D341Med (cell line): ENCODE measurements at places on chromosomes 16 and 17.

- no peak for DNase-seq
These were observed 34.2 kb downstream of the ZNF423 start for GRCh38 chr16:49821614-49822282.

DNA sequence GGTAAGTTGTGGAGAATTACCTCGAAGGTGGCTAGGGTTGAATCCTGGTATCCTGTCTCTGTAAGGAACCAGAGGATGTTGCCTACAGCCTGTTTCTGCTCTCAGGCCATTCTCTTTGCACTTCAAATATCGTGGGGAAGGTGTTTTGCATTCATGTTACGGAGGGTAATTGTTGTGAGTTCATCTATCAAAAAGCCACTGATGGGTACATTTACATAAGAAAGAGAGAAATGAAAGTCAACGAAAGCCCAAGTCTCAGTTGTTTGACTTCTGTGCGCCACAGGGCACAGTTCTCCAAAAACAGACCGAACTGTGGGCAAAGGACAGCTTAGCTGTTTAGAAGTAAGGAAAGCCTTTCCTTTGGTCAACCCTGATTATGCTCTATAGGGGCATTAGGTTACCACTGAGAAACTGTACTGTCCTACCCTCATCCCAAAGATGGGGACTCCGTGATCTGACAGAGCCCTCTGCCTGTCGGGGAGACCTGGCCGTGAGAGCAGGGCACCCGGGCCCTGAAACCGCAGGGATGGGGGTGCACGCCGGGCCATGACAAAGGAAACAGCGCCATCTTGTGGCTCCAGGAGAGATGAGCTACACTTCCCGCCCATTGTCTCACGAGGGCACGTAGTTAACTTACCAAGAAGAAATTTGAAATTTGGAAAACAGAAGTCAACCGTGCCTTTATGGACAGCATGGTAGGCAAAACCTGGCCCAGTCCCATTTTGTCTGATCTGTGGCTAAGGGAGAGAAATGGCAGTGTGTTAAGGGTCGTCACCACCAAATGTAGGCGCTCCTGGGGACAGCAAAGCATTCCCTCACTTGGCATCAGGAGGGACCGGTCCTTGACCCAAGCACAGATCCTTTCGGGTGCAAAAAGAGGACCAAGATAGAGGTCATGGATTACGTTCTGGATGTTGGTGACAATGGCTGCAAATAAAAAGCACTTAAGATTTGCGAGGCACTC is 74.5 kb upstream of the DYNLRB2 start:
- peak; percentile 54 for DNase-seq

- no peak for DNase-seq
These were observed 11.9 kb downstream of the SCGB1C2 start for GRCh38 chr17:149231-149630.

- DNase-seq, result no peak
These were observed 18.0 kb upstream of the ASGR2 start for GRCh38 chr17:7132511-7133094.

DNA sequence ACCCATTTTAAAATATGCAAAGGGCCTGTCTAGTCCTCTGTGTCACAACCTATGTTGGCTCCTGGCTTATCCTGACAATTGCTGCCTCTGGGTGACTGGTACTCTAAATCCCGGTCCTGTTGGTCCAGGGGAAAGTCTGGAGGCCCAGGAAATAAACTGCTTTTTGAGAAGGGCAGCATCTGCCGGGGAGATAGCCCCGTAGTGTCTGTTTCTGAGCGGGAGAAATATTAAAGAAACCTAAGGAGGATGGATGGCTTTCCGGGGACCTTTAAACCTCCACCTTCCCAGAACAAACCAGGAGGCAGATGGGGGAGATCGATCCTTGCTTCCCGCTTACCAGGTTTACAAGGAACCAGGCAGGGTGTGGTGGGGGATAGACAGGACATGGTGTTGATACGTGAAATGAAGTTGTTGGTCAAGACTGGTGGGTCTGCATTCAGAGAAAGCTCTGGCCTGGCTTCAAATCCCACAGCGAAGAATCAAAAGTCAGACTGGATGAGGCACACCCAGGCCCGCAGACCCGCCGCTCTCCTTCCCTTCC is 3.8 kb downstream of the HOXB2 start:
- no peak for DNase-seq

DNA sequence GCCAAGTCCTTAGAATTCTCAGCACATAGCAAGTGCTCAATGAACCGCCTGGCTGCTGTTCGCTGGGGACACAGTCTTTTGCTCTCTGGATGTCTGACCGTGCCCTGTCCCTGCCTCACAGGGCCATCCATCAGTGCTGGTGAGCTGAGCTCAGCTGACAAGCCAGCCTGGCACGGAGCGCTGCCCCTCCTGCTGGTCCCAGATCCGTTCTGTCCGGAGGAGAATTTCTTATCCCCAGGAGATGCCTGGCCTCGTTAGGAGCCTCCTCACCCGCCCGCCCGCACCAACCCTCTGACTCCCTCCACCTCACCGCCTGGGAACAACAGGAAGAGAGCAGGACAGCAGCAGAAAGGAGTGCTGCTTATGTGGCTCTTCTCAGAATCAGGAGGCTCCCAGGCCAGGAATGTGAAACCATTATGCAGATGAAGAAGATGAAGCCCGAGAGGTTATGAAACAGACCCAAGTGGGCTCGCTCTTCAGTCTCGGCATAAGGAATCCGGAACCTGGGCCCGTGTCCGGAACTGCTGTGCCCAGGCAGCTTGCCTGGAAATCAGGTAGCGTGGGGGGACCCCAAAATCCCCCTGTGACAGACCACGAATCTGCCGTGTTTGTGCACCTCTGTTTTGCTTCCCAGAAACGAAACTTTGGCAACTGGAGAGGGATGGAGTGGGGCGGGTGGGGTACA is 28.8 kb upstream of the RMI2 start:
- no peak for DNase-seq

GRCh38 chr17:75394332-75394918 is 11.1 kb downstream of the GRB2 start:
- peak; percentile 45 for DNase-seq

- no peak for DNase-seq
These were observed 2.6 kb downstream of the TSPOAP1 start for GRCh38 chr17:58325976-58326468.

DNA sequence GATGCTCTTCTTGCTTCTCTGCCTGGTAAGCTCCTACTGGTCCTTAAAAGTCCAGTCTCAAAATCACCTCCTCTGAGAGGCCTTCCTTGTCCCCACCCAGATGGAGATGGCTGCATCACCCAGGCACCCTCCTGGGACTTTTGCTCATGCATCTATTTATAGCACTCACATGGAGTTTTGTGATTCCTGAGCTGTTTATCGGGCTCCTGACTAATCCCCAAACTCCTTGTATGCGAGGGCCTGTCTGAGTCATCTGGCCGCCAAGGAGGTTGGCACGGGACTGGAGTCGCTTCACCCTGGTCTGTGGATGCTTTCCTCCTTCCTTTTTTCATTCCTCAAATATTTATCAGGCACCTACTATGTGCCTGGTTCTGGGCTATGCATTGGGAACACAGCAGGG is 2.3 kb upstream of the MAP2K3 start:
- DNase-seq, result peak; percentile 56

- DNase-seq, result no peak
These were observed 1.1 kb downstream of the GJC1 start for GRCh38 chr17:44828919-44829522.

DNA sequence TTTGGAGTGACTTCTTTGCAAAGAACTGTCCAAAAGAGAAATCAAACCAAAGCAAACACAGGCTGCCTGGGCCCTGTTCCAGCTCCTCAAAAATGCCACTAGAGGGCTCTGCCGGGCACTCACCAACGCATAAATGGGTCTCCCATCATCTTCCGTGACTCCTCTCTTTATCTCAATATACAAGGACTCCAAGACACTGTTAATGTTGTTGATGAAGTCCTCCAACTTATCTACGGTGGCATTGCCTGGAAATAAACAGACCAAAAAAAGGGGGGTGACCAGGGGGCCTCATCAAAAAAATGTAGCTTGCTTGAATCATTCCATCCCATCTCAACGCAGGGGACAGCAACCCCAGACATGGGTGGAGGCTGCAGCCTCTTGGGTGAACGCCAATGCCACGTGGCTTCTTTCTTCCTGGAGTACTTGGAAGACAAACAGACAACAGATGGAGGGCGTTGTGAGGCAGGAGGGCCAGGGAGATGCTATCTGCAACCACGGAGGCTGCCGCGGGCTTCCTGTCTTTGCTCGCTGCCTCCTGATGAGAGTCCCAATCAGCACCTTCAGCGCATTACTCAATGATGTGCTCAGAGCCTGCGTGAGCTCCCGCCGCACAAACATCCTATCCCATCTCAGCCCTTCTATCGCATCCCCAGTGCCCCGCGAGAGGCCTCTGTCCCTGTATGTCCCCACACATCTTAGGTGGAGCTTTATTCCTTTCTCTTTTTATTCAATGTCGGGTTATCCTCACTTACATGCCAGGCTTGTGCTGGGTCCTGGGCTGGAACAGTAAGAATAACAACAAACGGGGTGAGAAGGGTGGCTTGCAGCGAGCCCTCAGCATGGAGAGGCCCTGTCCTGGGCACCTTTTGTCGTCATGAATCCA is 32.0 kb downstream of the KDM8 start:
- peak; percentile 77 for DNase-seq

GRCh38 chr17:66775271-66775670 is 59.6 kb upstream of the CACNG5 start:
- DNase-seq, result no peak

DNA sequence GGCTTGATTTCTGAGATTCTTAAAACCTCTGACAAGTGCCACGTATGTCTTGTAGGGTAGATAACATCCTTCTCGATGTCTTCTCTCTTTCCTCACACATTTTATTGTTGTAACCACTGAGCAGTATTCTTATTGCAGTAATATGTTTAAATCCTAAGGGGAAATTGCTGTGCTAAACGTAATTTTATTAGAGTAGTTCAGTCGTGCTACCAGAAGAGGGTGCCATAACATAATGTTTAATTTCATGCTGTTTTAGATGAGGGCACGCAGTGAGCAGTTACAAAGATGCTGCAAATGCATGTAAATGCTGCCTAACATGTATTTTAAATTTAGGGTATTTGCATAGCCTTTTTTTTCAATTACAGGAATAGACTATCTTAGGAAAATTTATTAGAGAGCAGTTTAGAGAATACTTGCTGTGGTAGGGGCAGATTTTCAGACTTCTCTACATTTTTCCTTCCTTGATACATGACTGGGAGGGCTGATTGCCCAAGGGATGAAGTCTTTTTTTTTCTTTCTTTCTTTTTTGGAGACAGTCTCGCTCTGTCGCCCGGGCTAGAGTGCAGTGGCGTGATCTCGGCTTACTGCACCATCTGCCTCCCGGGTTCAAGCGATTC is 51.7 kb downstream of the GAN start:
- DNase-seq, result peak; percentile 58

- DNase-seq, result no peak
These were observed 6.1 kb upstream of the ATP6V0C start for GRCh38 chr16:2507665-2508064.

DNA sequence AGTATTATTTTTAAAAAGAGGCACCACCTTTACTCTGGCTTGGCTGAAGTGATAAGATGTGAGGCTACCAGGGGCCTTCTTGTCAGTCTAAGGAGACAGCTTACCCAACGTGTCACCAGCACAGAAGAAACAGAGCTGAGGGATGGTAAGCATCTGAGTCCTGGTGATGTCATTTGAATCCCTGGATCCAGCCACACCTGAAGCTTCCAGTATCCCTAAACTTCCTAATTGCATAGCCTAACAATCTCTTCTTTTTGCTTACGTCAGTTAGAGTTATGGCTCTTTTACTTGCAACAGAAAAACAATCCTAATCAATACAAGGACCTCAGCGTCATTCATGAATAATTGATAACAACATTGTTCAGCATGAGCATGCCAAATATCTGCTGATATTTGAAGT is 436.6 kb downstream of the SHISA9 start:
- no peak for DNase-seq

GRCh38 chr16:88498576-88499208 is 45.6 kb downstream of the ZFPM1 start:
- no peak for DNase-seq

GRCh38 chr16:67893743-67894399 is 817 bp downstream of the PSKH1 start:
- no peak for DNase-seq

DNA sequence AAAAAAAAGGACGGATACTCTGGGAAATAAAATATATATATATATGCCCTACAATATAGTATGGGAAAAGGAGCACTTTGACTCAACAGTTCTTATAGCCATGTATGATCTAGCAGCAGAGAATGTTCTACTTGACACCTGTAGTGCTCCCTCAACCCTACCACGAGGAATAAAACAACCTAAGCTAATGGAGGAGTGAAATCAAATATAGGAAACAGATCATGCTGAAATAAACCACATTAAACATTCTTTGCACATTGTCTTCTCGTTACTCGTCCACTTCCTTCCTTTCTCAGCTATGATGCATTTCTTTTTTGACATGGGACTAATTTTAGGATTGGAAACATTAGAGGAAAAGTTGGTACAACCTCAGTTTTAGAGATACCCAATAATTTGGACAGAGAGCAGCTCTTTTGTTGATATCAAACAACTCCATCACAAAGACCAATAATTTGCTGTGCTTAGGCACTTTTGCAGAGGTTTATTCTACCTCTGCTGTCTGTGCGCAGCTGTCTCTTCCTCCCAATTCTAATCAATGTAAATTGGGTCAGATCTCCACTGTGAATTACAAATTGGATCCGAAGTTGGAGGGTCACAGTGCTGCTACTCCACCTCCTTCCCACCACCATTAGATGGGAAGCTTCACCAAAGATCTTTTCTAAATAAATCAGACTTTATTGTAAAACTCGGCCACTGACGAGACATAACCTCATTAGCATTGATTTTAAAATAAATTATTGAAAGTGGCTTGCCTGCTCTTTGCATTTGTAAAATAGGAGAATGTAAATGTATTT is 65.8 kb downstream of the SNX11 start:
- DNase-seq, result no peak
